ENCODE measurements at places on chromosomes 12 and 14.

DNA sequence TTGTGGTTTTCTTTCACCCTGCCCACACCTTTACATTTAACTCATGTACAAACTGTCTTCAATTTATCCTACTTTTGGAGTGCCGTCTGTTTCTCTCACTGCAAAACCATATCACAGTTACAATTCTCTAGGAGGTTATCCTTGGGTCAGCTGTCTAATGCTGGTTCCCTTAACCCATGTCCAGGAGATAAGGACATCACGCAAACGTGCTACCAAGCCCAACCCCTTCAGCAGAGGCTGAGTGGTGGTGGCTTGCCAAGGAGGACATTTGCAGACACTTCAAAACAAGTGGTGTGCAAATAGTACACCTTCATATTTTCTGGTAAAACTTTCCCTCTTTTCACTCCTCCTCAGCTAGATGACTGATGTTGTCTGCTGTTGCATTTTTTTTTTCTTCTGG is 167.9 kb downstream of the PAX9 start:
- DNase-seq, result peak; percentile 93

GRCh38 chr14:39581474-39581873 is 149.2 kb upstream of the FBXO33 start:
- no peak for DNase-seq

GRCh38 chr12:112199136-112199535 is 73.8 kb downstream of the TRAFD1 start:
- no peak for DNase-seq

DNA sequence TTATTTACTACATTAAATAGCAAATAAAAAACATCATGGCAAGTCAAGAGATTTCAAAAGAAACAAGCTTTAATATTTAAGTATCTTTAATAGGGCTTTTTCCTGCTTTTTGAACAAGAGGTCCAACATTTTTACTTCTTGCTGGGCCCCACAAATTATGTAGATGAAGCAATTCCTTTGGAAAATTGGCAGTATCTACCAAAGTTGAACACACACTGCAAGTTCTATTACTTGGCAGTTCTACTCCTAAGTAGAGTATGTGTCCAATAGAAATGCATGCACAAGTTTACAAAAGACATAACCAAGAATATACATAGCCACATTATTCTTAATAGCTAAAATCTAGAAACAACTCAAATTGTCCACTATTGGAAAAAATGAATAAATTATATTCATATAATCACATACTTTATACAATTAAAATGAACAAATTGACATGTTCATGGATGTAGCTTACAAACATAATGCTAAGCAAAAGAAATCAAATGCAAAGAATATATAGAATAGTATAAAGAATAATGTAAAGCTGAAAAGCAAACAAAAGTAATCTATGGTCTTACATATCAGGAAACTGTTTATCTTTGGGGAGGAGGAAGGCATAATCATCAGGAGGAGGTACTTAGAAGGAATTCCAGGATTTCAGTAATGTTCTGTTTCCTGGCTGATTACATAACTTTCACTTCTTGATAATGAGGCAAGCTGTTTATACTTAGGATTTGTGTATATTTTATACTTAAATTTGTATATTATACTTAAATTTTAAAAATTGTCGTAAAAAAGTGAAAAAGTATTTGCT is 6.5 kb upstream of the TMBIM4 start:
- DNase-seq, result no peak

GRCh38 chr14:101097109-101097793 is 193.7 kb upstream of the RTL1 start:
- no peak for DNase-seq

DNA sequence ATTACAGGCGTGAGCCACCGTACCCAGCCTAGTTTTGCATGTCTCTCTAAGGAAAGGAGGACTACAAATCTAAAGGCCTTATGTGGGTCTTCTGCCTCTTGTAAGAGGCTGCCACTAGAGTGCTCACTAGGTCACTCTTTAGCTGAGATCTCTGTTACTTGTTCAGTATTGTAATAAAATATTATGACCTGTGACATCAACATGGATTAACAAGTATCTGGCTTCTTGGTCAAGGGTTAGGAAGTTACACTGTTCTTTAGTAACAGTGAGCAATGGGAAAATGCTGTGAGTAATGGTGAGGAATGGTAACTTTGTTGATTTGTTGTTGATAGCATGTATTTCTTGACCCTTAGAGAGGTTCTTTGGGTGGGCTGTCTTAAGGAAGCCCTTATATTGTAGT is 50.5 kb downstream of the ERC1 start:
- no peak for DNase-seq

GRCh38 chr12:60231303-60231702 is 635.5 kb downstream of the SLC16A7 start:
- no peak for DNase-seq

DNA sequence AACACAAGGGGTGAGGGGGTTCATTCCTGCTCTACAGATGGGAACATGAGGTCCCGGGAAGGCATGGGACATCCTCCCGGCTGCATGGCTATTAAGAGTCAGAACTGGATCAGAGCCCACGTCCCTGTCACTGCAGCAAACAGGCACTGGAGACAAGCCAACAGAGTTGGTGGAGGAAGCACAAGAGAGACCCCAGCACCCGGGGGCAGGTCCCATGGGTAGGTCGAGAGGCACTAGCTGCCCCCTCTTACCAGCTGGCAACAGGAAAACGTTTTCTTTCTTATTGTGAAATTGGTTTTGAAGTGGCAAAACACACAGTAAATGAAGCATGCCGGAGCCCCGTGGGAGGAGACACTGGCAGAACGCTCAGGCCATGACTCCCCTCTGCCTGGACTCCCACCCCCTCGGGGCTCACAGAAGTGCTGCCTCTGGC is 43.6 kb downstream of the SYNE3 start:
- DNase-seq, result peak; percentile 43

DNA sequence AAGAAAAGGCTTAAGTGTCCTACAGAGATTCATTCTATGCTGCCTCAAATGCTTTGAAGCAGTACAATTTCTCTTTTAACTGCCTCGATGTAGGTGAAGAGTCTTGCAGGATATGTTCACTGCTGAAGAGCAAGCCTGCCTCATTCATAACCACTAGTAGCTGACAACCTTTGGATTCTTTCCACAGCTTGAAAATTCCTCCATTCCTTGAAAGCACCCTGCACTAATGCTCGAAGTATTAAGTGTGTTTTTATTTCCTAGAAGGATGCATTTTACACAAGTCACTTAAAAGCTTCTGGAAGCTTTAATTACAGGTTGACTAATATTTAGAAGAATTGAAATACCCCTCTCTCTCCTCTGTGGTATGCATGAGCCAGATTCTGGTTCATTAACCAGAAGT is 429.4 kb downstream of the DIO2 start:
- DNase-seq, result peak; percentile 9

DNA sequence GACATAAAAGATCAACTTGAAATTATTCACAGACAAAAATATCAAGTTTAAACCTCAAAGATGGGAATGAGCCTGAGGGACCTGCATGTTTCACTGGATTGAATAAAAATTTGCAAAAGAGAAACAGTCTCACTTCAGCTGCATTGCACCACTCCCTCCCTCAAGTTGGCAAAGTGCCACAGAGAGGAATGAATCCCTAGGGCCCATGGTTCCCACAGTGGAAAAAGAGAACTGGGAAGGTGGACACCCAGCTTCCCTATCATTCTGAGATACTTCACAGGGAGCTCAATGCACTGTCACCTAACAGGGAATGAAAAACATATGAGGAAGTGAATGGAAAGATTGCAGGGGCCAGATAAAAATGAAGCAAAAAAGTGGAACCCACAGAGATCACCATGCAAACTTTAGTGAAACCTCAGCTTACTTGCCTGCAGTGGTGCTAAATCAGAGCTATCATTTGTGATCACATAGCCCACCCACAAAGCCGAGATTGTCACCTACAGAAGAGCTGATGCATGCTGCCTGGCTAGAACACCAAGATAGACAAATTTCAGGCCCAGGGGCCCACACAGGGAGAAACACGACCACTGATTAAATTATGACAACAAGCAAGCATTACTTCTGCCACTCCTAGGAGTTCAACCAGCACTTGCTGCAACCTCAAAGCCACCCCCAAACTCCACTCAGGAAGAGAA is 911.3 kb downstream of the LRFN5 start:
- DNase-seq, result no peak

DNA sequence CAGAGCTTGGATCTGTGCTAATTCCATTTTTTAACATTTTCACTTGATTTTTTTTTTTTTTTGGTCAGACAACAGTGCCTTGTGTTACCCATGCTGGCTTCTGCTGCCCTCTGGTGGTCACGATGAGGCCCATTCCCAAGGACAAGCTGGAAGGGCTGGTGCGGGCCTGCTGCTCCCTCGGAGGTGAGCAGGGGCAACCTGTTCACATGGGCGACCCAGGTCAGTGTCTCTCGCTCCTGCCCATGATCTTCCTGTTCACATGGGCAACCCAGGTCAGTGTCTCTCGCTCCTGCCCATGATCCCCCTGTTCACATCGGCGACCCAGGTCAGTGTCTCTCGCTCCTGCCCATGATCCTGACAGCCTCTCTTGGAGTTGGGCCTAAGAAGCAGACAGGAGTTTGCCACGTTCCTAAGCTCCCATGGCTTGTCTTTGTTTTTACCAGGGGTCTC is 59.4 kb downstream of the DGLUCY start:
- peak; percentile 63 for DNase-seq

DNA sequence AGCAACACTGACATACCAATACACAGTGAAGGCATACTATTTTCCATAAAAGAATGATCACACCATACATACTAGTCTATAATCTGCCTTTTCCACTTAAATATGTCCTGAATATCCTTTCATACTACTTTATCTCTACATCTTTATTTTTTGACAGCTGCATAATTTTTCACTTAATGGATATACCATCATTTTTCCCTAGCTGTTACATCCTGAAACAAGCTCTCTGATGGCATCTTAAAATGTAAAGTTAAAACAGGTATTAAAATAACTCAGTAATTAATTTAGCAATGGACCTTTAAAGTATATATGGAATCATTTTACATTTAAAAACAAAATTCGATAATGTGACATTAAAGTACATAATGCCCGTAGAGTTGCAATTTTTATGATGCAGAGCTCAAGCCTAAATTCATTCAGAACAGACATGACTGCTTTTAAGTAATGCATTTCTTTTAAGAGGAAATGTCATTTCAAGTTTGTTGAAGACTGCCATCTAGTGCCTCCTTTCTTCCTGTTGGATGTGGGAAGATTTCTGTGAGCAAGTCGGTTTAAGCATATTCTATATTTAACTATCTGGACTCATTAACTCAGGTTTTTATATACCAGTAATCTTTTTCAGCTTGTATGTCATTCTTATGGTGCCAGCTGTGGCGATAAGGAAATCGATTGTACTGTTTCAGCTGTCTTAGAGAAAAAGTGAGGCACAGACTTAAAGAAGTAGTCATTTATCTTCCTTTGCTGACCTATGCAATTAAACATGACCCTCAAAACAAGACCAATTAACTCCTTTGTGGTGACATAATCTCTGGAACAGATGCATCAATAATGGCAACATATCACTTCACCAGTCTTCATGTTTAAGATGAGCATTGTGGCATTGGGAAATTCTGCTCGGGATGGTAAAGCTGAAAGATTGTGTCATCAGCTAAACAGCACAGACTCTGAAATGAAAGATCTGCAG is 20.3 kb downstream of the PRICKLE1 start:
- DNase-seq, result peak; percentile 3
